HS-5 (cell line): ENCODE measurements at places on chromosomes 13 and 19.

DNA sequence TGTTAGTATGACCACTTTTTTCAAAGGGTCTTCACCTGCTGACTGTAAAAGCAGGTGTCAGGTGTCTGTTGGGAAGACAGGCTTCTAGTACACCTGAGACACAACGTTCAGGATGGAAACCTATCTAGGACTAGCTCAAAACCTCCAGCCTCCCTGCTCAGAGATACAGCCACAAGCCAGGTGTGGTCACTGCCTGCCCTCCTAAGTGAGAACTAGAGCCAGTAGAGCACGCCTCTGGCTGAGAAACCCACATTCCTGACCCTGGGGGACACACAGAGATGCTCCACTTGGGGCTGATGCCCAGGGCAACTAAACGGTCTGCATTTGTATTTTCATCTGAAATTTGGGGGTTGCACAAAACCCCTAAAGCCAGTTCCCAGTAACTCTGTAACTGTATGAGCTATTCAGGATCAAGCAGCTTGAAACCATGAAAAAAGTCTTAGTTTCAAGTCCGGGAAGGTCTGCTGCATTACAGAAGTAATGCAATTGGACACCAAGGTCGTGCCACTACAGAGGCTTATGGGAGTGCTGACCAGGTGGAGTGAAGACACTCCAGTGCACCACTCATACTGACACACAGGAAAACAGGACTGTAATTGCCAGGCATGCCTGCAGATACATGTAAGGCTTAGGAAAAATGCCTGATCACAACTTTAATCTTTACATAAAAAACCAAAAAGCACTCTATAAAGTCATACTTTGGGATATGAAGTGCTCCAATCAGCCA, 27.8 kb downstream of the ANKRD10 start:
- DNase-seq = no peak

DNA sequence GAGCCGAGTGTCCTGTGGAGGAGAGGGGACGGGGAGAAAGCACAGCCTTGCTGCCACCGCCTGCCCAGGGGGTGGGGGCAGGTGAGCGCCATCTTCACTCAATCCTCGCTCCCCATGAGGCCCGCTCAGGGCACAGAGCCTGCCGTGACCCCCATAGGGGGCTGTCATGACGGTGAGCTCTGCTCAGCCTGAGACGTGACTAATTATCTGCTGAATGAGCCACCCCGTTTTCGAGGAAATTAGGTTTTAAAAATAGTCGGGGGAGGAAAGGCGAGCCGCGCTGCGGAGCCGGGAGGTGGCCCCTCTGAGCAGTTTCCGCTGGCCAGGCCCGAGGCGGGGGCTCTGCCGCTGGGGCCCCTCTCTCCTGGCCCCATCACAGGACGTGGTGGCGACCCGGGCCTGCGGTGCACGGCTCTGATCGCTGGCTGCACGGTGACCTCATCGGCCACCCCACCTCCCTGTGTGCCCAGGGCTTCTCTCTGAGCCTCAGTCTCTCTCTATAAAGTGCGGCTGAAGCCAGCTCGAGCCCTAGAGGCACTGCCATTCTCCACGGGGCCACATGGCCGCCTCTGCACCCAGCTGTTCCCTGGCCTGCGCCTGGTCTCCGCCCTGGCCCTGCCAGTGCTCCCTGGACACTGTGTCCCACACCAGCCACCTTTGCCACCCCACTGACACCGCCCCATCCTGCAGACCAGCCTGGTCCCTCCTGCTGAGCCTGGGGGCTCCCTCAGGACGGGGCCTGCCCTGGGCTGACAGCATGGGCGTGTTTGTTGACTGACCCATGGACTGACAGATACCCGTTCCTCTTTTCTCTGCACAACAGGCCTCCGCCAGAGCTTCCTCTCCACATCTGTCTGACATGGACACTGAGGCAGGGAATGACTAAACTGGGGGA, 28.3 kb downstream of the PIP5K1C start:
- DNase-seq = no peak

- no peak for DNase-seq
These were observed 148.4 kb downstream of the URI1 start for GRCh38 chr19:30090476-30090875.

GRCh38 chr19:16328824-16329482, 4.3 kb downstream of the KLF2 start:
- no peak for DNase-seq

DNA sequence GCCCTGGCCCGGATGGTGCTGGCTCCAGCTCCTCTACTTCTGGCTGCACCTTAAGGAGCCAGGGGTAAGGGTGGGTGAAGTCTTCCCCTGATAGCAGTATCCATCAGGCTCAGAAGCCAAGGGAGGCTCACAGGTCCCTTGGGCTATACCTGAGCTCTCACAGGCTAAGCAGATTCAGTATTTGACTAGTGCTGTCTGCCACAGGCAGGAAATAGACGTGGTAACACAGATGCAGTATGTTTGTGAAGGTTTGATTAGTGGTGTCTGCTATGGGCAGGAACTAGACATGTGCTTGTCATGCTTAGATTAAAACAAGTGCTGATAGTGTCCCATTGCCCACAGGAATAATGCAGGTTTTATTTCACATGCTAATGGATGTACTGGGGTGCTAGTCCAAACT, 4.0 kb downstream of the SYT5 start:
- DNase-seq = no peak
